CD4-positive, alpha-beta T cell treated with Interleukin-21 for 1 hour (primary cell): ENCODE measurements at places on chromosomes 5 and 9.

DNA sequence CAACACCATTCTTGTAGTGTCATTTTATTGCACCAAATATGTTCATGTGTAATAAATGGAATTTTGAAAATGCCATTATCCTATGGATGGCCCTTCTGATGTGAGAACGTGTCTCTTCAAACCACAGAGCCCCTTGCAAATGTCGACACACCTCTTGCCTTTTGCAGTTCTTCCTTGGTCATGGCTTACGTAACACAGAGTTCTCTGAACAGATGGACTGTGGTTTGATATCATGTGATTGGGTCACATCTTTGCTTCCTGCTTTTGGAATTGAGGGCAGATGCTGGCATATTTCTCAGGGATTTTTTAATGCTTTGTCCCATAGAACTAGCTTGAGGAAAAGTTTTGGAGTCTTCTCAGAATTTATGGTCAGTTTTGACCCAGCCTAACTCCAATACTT lies 4.6 kb downstream of the TGFBR1 start:
- DNase-seq: peak; percentile 19

DNA sequence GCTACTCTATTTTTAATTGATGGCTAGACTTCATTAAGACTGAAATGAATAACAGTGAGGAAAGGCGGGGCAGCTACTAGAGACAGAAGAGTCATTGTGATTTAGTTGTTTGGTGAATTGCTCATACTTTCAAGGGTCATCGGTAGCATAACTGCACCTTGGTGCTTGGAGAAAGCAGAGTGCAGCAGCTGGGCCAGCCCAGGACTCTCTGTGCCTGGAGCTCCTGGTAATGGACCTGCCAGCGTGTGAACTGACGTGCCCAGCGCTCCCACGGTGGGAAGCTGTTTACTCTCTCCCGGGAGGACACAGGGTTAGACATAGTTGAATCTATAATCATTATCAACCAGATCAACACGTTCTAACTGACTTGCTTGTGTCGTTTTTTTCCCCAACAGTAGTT lies 42.9 kb downstream of the LURAP1L start:
- DNase-seq: no peak

GRCh38 chr5:151961557-151961956 lies 36.9 kb upstream of the GLRA1 start:
- no peak for DNase-seq

DNA sequence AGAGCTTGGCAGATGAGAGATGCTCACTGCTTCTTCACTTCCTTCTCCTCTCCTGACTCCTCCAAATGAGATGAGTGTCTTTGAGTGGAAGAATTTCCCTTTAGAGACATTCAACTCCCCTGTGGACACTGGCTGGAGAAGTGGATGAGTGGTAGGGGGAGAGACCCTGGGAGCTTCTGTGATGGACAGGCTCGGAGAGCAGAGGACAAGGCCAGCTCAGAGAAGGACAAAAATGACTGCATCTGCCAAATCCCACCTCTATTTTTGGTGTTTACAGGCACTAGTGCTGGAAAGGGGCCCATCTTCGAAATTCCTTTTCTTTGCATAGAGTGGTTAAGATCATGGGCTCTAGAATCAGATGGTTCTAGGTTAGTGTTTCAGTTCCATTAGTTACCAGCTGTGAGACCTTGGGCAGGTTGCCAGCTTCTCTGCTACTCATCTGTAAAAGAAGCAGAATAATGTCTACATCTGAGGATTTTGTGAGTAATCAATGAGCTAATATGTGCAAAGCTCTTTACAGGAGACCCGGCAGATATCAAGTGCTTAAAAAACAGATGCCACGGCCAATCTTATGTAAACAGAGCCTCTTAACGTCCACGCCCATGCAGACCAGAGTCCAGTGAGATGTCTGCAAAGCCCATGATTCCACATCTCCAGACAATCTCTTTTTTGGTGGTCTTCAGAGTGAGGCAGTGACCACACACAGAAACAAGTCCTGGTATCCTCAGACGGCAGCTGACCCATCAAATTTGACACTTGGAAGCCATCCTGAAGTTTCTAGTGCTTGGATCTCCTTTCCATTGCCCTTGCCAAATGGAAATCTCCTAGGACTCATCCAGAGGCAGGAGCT lies 13.6 kb upstream of the COL27A1 start:
- no peak for DNase-seq

GRCh38 chr9:97938081-97938644 lies at the start of gene HEMGN:
Gene HEMGN (minus strand): TSS chr9:97938172. CDS start chr9:97938136, 36 bp downstream.
- peak; percentile 76 for DNase-seq

GRCh38 chr9:7960320-7961050 lies 160.9 kb upstream of the DMAC1 start:
- DNase-seq: no peak

- no peak for DNase-seq
These were observed 2.0 kb upstream of the ZNF622 start for GRCh38 chr5:16467363-16468219.

DNA sequence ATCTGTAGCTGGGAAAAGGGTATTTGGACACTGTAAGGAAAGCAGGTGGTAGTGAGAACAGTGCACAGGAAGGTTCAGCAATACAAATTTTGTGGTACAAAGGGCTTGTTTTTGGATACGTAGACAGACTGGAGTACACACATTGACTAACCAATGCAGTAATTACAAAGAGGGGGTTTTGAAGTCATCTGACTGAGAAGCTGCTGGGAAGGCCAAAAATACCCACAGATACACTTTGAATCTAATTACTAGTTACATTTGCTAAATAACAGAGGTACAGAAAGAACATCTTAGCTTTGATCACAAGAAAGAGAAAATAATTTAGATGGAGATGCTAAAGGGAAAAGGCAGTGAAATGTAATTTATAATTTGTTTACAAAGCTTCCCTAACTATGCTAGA lies 45.9 kb downstream of the PKD2L2 start:
- no peak for DNase-seq

DNA sequence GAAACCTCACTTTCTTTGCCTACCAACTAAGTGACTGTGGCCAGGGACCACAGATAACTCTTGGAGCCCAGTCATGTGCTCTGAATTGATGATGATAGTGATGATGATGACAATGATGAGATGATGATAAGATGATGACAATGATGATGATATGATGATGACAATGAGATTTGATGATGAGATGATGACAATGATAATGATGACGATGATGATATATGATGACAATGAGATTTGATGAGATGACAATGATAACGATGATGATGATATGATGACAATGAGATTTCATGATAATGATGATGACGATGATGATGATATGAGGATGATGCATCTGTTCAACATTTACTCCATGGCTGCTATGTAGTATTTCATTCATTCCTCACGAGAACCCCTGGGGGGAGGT lies 213.0 kb downstream of the ERCC6L2 start:
- no peak for DNase-seq

GRCh38 chr5:151897020-151897552 lies 27.6 kb downstream of the GLRA1 start:
- DNase-seq: no peak
